Spinal cord (tissue), 10 donors: ENCODE measurements at places on chromosomes 6 and 20.

DNA sequence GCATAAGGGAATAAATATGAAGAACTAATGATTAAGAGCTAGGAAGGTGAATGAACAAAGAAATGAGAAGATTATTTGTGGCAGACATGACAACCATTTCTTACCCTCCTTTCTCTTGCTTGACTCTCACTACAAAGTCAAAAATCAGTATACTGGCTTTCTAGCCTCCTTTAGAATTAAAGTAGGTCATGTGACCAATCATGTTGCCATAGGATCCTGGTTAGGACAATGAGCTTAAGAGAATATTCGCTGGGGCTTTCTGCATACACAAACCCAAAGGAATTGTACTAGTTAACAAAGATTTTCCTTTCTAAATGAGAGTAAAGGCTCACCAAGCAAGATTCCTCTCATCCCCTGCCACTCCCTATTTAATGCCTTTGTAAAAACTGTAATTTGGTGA, 76.0 kb upstream of the ID4 start:
- no peak for DNase-seq

DNA sequence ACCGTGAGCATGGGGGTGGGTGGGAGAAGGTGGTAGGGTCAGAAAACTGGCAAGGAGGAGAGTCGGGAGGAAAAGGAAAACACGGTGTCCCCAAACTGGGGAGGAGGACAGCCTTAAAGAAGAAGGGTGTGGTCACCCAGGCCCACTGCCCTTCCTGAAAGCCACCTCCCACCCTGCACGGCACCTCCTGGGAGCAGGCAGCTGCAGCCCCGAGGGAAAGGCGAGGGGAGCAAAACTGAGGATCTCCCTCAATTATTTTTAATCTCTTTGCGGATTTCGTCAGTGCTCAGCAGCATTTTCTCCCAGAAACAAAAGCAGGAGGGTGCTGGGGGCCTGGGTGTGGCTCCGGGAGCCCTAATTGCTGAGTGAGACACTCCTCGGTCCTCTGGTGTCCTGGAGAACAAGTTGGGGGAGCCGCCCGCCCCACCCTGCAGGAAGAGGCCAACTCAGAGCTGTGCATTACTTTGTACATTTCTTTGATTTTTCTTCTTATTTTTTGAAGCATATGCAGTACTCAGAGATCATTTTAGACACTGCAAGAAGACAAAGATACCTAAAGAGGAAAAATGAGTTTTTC, 56.4 kb downstream of the RIOK1 start:
- no peak for DNase-seq

DNA sequence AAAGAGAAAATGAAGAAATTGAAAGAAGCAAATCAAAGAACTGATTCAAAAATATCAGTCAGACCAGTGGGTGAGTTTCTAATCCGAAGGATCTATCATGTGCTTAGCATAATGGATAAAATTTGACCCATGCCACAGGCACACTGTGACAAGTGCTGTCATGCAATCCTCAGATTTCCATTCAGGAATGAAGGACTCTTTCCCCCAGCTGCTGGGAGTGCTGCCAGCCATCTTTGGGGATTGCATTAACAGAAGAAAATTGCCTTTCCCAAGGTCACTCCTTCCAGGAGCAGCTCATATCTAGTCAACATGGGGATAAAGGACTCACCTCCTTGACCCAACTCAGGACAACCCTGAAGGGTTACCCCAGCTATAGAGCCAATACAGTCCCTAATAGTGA, 316.7 kb upstream of the TBX18 start:
- no peak for DNase-seq

DNA sequence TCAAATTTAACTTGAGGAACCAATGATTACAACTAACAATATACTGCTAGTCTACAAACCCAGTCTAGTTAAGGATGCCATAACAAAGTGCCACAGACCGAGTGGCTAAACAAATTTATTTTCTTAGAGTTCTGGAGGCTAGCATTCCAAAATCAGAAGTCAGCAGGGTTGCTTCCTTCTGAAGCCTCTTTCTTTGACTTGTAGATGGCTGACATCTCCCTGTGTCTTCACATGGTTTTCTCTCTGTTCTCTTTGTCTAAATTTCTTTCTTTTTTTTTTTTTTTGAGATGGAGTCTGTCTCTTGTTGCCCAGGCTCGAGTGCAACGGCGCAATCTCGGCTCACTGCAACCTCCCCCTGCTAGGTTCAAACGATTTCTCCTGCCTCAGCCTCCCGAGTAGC, 56.1 kb downstream of the NCOA3 start:
- DNase-seq: no peak

DNA sequence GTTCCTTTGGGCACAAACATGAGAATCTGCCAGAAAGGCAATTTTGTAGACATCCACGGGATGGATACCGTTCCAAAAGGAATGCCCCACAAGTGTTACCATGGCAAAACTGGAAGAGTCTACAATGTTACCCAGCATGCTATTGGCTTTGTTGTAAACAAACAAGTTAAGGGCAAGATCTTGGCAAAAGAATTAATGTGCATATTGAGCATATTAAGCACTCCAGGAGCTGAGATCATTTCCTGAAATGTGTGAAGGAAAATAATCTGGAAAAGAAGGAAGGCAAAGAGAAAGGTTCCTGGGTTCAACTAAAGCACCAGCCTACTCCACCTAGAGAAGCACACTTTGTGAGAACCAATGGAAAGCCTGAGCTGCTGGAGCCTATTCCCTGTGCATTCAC, 103.9 kb upstream of the ARG1 start:
- no peak for DNase-seq

GRCh38 chr6:43246301-43247113, 3.2 kb downstream of the TTBK1 start:
- DNase-seq: no peak

- DNase-seq: no peak
Measured at GRCh38 chr20:32521780-32522525, 63.2 kb downstream of the NOL4L start.
